ENCODE measurements at places on chromosomes 11 and 22. TPM values are rescaled to one million over a fixed set of nuclear protein-coding genes. Genes with fewer than 3 reads are reported as not detected.

The TNNI2 gene
- total RNA-seq, result 8.5 TPM

The KIF18A gene
- 5.0 TPM for total RNA-seq

The TMA7B gene
- total RNA-seq, result 0.42 TPM

The B4GALNT4 gene
- 2.3 TPM for total RNA-seq

The GGTLC3 gene
- total RNA-seq, result 0.84 TPM

The BATF2 gene
- 8.1 TPM for total RNA-seq

The NLRP14 gene
- total RNA-seq, result 0.10 TPM

GRCh38 chr22:22815397-22816170, 72.0 kb upstream of the IGLL5 start:
- H3K36me3 ChIP-seq, result no peaks in the 10 kb centered on the region
- peaks cover 8% of the 10 kb centered on the region for H3K4me1 ChIP-seq
- H3K27me3 ChIP-seq, result no peaks in the 10 kb centered on the region
- no peak for DNase-seq

GRCh38 chr22:50269970-50270665, at the start of gene MAPK11:
Gene MAPK11, minus strand, starts transcription at chr22:50270380. Its CDS starts 88 bp downstream, at chr22:50270292.
- H3K4me3 ChIP-seq, result peak within 1 kb of the TSS; percentile 33
- peak within 1 kb of the TSS; percentile 64 for H3K27ac ChIP-seq
- H3K4me1 ChIP-seq, result peaks cover 51% of the 10 kb centered on the region
- H3K27me3 ChIP-seq, result peaks cover 70% of the 10 kb centered on the region
- H3K36me3 ChIP-seq, result no peaks in the 10 kb centered on the region
- no peak for DNase-seq

- peak overlapping the region; percentile 3 for H3K4me3 ChIP-seq
- H3K4me1 ChIP-seq, result no peaks in the 10 kb centered on the region
- H3K27me3 ChIP-seq, result no peaks in the 10 kb centered on the region
- H3K27ac ChIP-seq, result peak overlapping the region; percentile 25
- no peaks in the 10 kb centered on the region for H3K36me3 ChIP-seq
These were observed 1.0 kb downstream of the APLNR start for GRCh38 chr11:57235761-57236703.

DNA sequence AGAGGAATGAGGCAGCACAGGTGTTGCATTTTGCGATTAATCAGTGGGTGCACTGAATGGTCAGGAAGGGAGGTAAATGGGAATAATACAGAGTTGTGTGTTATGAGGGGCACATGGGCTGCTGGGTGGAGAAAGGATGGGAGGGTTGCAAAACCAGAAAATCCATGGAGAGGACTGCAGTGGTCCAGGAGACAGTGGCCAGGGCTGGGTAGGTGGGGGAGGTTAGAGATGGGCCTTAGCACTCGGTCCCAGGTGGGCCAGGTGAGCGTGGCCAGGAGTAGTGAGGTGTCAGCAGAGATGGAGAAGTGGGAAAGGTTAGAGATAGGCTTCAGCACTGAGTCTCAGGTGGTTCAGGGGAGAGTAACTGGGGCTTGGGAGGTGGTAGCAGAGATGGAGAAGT, 399.1 kb upstream of the LARGE1 start:
- no peak overlapping the region for H3K4me3 ChIP-seq
- no peak for DNase-seq
- H3K4me1 ChIP-seq, result no peaks in the 10 kb centered on the region
- H3K27ac ChIP-seq, result no peak overlapping the region
- H3K36me3 ChIP-seq, result no peaks in the 10 kb centered on the region
- H3K27me3 ChIP-seq, result no peaks in the 10 kb centered on the region

- H3K4me3 ChIP-seq, result no peak overlapping the region
- H3K4me1 ChIP-seq, result no peaks in the 10 kb centered on the region
- no peaks in the 10 kb centered on the region for H3K36me3 ChIP-seq
- DNase-seq, result no peak
These were observed 469.5 kb downstream of the SOX6 start for GRCh38 chr11:15886866-15887265.

DNA sequence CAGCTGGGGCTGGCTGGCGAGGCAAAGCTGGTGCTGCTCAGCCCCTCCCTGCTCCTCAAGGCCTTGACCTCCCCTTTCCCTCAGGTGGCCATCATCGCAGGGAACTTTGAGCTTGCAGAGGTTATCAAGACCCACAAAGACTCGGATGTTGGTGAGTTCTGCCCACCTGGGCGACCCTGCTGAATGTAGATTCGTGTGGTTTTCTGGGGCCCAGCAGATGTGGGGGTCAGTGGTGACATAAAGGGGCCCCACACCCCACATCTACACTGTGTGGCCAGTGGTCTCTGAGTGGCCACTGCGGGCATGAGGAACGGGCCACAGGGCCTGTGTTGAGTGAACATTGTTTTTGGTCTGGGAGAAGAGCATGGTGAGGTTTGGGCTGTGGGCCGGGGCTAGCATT, 11.9 kb downstream of the SHANK3 start:
- no peak overlapping the region for H3K27ac ChIP-seq
- H3K4me1 ChIP-seq, result no peaks in the 10 kb centered on the region
- H3K4me3 ChIP-seq, result no peak overlapping the region
- no peaks in the 10 kb centered on the region for H3K36me3 ChIP-seq
- H3K27me3 ChIP-seq, result no peaks in the 10 kb centered on the region
- DNase-seq, result no peak

GRCh38 chr11:22454461-22455090, 116.4 kb downstream of the SLC17A6 start:
- no peaks in the 10 kb centered on the region for H3K4me1 ChIP-seq
- H3K4me3 ChIP-seq, result no peak overlapping the region
- no peaks in the 10 kb centered on the region for H3K36me3 ChIP-seq
- no peaks in the 10 kb centered on the region for H3K27me3 ChIP-seq

- H3K4me3 ChIP-seq, result no peak overlapping the region
- H3K27me3 ChIP-seq, result no peaks in the 10 kb centered on the region
- no peak for DNase-seq
- no peaks in the 10 kb centered on the region for H3K4me1 ChIP-seq
These were observed 321.8 kb downstream of the TBC1D22A start for GRCh38 chr22:47084226-47084625.

DNA sequence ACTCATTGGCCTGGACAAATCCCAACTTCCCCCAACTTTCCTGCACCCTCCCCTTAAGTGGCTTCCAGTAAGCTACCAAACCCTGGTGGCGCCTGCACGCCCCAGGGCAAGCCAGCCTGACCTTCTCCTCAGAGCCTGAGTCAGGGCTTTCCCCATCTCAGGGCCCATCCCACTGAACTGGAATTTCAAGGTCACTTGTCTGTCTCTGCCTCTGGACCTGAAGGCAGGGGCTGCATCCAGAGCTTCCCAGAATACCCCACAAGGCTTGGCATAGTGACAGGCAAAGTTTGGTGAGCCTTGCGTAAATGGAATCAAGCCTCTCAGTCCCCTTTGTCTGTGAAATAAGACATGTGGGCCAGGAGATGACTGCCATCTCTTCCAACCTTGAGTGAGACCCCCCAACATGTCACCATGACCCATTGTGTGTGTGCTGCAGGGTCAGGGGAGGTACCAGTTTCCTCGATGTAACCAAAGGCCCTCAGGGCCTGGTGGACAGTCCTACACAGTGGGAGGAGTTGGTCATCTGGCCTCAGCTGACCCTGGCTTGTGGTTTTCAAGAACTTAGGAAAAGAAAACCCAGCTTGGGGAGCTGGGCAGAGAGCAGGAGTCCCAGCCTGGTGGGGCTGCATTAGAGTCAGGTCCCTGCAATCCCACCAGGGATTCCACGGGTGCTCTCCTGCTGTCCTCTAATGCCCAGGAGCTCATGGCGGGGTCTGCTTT, 8.9 kb downstream of the ALX4 start:
- DNase-seq, result no peak
- no peak overlapping the region for H3K4me3 ChIP-seq
- no peaks in the 10 kb centered on the region for H3K36me3 ChIP-seq

- H3K4me1 ChIP-seq, result peaks cover 15% of the 10 kb centered on the region
- no peak overlapping the region for H3K27ac ChIP-seq
- no peaks in the 10 kb centered on the region for H3K36me3 ChIP-seq
- H3K4me3 ChIP-seq, result no peak overlapping the region
- no peak for DNase-seq
- H3K27me3 ChIP-seq, result no peaks in the 10 kb centered on the region
These were observed 63.1 kb downstream of the ARHGEF12 start for GRCh38 chr11:120399307-120399706.

DNA sequence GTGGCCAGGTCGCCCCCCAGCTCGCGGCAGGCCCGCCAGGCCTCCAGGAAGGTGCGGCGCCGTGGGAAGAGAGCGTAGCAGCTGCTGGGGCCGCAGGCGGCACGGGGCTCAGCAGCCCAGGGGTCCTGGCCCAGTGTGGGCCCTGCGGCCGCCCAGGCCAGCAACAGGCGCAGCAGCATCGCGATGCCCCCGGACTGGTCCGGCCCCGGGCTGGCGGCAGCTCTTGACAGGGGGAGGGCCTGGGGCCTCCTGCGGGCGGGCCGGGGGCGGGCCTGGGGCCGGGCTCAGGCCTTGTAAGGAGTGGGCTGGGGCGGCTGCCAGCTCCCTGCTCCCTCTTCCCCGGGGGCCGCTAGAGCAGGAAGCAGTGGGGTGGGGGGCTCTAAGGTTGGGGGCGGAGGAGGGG, at the start of gene CD248:
CD248 (minus strand) TSS at position 196 of the 403 bp plus-strand sequence; CDS start at position 179, 17 bp downstream.
- DNase-seq, result peak; percentile 86
- no peaks in the 10 kb centered on the region for H3K36me3 ChIP-seq
- H3K27ac ChIP-seq, result peak within 1 kb of the TSS; percentile 82
- H3K4me1 ChIP-seq, result peaks cover 14% of the 10 kb centered on the region
- peak within 1 kb of the TSS; percentile 44 for H3K4me3 ChIP-seq

GRCh38 chr11:1260023-1260501, 37.2 kb downstream of the MUC5B start:
- peaks cover 18% of the 10 kb centered on the region for H3K4me1 ChIP-seq
- H3K4me3 ChIP-seq, result no peak overlapping the region
- H3K36me3 ChIP-seq, result no peaks in the 10 kb centered on the region
- H3K27me3 ChIP-seq, result peaks cover 13% of the 10 kb centered on the region
- peak; percentile 76 for DNase-seq

- H3K4me1 ChIP-seq, result no peaks in the 10 kb centered on the region
- no peak overlapping the region for H3K4me3 ChIP-seq
- no peaks in the 10 kb centered on the region for H3K36me3 ChIP-seq
- H3K27me3 ChIP-seq, result peaks cover 18% of the 10 kb centered on the region
- DNase-seq, result no peak
These were observed 84.8 kb downstream of the OTOG start for GRCh38 chr11:17631702-17632365.

DNA sequence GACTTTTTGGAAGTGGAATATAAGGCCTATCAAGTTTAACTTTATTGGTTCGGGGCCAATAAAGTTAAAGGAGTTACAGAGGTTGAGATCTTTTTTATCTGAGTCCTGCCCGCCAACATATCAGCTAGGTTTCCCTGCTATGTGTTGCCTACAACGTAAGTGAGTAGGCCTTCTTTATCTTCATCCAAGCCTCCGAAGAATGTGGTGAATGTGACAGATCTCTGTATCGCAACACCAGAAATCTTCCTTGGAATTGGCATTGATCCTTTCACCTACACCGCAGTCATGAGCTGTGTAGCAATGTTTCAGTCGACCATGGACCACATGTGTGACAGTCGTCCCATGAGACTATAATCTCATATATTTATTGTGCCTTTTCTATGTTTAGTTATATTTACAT, 37.3 kb upstream of the CADM1 start:
- no peak overlapping the region for H3K4me3 ChIP-seq
- no peaks in the 10 kb centered on the region for H3K27me3 ChIP-seq
- no peak overlapping the region for H3K27ac ChIP-seq
- H3K36me3 ChIP-seq, result no peaks in the 10 kb centered on the region
- H3K4me1 ChIP-seq, result no peaks in the 10 kb centered on the region
- DNase-seq, result no peak

DNA sequence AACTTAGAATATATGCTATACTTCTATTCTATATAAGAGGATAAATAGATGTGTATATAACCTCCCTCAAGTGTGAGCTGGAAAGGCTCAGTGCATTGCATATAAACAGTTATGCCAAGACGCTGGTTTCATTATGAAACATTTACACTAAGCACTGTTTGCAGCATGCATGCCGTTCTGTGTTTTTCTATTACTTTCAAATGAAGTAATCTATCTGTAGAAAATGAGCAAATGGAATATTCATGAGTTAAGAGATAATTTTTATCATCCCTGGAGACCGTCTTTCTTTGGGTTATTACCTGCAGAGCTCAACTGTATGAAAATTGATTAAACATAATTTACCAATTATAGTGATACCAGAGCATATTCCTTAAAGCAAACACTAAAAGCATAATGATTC, 925.7 kb upstream of the CCDC90B start:
- H3K4me1 ChIP-seq, result no peaks in the 10 kb centered on the region
- H3K4me3 ChIP-seq, result no peak overlapping the region
- H3K36me3 ChIP-seq, result no peaks in the 10 kb centered on the region
- no peak for DNase-seq
- no peaks in the 10 kb centered on the region for H3K27me3 ChIP-seq

GRCh38 chr11:36241497-36241896, 47.7 kb downstream of the COMMD9 start:
- H3K4me3 ChIP-seq, result no peak overlapping the region
- no peak for DNase-seq
- H3K4me1 ChIP-seq, result no peaks in the 10 kb centered on the region
- H3K36me3 ChIP-seq, result no peaks in the 10 kb centered on the region

DNA sequence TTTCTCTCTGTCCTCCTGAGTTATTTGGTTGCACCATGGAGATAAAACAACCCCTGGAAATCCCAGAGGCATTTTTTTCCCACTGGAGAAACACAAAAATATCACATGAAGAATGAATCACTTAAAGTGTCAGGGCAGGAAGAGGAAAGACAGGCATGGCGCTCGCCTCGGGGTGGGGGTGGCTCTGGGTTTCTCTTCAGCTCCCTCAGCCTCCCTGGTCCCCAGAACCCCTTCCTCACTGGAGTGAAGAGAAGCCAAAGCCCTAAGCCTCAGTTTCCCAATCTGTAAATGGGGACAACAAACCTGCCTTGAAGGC, 938 bp downstream of the SHISAL1 start:
- no peak overlapping the region for H3K27ac ChIP-seq
- H3K4me1 ChIP-seq, result peaks cover 5% of the 10 kb centered on the region
- no peaks in the 10 kb centered on the region for H3K27me3 ChIP-seq
- H3K36me3 ChIP-seq, result no peaks in the 10 kb centered on the region
- DNase-seq, result no peak

- no peaks in the 10 kb centered on the region for H3K4me1 ChIP-seq
- no peaks in the 10 kb centered on the region for H3K27me3 ChIP-seq
- DNase-seq, result peak; percentile 30
- H3K27ac ChIP-seq, result no peak overlapping the region
These were observed 21.6 kb downstream of the ASCL2 start for GRCh38 chr11:2248762-2249161.

GRCh38 chr11:131392528-131393255, 22.3 kb downstream of the NTM start:
- H3K27me3 ChIP-seq, result no peaks in the 10 kb centered on the region
- H3K27ac ChIP-seq, result no peak overlapping the region
- DNase-seq, result no peak
- H3K36me3 ChIP-seq, result no peaks in the 10 kb centered on the region
- no peak overlapping the region for H3K4me3 ChIP-seq
- no peaks in the 10 kb centered on the region for H3K4me1 ChIP-seq

GRCh38 chr11:11841116-11841722, 553 bp upstream of the USP47 start:
- peak overlapping the region; percentile 80 for H3K4me3 ChIP-seq
- no peaks in the 10 kb centered on the region for H3K27me3 ChIP-seq
- DNase-seq, result peak; percentile 80
- peaks cover 39% of the 10 kb centered on the region for H3K4me1 ChIP-seq

DNA sequence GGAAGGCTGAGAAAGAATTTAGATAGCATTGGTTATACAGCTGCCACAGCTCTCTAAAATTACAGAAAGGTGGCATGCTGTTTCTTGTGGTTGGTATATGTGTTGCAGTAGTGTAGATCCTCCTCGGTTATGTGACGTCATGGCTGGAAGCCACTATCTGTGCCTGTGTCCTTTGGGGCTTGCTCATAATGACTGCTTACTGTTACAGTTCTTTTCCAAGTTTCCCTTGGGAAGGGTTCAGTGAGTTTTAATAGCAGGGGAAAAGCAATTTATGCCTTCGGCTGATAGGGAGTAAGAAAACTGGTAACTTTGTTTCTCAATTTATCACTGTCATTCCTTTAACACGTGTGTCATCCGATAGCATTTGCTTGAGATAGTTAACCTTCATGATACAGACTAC, 47.2 kb downstream of the POLD3 start:
- H3K27ac ChIP-seq, result no peak overlapping the region
- no peak for DNase-seq
- H3K4me1 ChIP-seq, result no peaks in the 10 kb centered on the region
- H3K36me3 ChIP-seq, result no peaks in the 10 kb centered on the region
